ENCODE measurements at places on chromosomes 13 and 19.
A peak's percentile ranks its signal among the peaks of the same experiment; 100 is the strongest.

GRCh38 chr13:59542303-59542702 is 621.4 kb downstream of the DIAPH3 start:
- DNase-seq = no peak

- no peak for DNase-seq
These were observed 5.8 kb downstream of the KEAP1 start for GRCh38 chr19:10497371-10497770.

DNA sequence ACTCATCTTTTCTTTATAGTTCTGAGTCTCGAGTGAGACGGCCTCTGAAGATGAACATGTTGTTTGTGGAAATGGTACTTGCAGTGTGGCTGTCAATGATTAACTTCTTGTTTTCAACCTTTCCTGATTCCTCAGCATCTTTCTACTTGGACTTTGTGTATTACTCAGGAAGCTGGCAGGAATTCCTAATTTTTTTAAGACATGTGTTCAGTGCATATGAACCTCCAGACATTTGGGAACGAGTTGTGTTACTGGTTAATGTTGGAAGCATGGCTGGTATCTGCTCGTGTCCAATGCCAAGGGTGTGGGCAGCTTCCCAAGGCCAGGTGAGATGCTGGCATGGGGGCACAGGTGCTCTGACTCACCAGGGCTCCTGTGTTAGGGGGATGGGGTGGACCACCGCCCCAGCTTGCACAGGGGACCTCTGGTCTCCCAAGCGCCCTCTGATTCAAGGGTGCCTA is 61.1 kb upstream of the MCF2L start:
- no peak for DNase-seq

DNA sequence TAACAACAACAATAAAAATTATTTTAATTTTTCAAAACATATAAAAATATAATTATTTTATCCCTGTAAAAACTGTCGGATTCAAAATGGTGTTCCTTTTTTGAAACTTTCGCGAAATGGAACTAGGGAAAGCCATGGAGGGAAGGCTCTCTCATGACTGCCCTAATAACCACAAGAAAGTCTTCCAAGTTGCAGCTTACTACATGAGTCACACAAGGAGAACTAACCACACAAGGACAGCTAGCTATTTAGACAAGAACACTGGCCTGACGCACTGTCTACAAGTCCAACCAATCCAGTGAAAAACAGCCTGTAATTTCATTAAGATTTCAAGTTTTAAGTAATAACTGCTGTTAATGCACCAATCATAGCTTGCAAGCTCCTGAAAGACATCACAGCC is 319.2 kb upstream of the PCDH9 start:
- no peak for DNase-seq

DNA sequence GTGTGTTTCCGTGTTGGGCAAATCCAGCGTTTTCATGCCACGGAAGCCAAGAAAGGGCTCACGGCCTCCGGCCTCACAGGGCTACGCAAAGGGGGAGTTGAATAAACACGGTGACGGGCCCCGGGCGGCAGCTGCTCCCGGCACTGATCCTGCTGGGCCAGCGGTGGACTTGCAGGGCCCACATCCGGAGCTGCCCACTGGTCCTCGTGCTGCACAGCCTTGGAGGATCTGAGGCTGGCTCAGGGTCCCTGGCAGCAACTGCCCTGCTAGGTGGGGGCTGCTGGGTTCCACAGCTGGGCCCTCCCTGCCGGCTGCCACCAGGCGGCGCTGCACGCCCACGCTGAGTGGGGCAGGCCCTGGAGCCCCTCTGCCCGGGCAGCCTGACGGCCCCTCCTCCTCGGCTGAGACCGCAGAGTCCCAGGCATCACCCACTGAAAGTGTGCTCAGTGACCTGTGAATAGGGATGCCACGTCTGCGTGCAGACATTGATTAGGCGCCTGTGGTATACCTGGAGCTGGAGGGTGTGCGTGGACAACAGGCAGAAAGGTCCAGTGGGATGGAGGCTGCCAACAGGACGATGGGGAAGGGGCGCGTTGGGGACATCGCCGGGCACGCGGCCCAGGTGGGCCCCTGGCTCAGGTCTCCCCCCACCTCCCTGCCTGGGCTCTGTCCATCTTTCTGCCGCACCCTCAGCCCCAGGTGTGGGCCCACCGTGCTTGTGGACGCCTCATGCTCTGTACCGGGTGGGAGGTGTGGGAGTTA is 5.3 kb upstream of the HCN2 start:
- DNase-seq = peak; percentile 74

DNA sequence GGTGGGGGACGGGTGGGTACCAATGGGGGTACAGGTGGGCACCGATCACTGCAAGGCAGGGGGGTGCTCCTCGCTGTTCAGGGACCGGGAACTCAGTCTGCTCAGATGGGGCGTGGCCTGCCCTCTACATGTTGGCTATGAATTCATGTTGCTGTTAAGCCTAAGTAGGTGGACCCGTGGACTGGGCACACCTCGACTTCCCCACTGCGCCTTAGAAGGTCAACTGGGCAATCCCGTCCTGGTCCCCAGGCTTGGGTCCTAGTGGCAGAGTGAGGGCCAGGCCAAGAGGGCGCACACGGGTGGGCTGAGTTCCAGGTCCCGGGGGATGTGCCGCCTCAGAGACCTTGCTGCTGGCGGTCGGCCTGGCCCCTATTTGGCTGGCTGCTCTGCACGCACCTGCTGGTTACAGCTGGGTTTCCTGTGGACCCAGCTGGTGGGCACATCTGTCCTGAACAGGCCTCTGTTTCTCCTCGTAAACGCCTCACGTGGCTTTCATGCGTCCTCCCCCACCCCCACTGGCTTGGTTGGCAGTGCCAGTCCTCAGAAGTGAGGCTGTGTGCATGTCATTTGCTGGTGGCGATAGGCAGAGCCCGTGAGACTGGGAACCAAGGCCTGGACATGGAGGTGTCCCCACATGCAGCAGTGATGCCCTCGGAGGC is 13.5 kb upstream of the ZNF554 start:
- no peak for DNase-seq
